ENCODE measurements at places on chromosomes 12 and 14. TPM values are rescaled to one million over a fixed set of nuclear protein-coding genes. Genes with fewer than 3 reads are reported as not detected.

Gene DAO
- total RNA-seq: not detected

GRCh38 chr14:54818201-54819133 is 84.2 kb downstream of the GCH1 start:
- peak; percentile 86 for DNase-seq

DNA sequence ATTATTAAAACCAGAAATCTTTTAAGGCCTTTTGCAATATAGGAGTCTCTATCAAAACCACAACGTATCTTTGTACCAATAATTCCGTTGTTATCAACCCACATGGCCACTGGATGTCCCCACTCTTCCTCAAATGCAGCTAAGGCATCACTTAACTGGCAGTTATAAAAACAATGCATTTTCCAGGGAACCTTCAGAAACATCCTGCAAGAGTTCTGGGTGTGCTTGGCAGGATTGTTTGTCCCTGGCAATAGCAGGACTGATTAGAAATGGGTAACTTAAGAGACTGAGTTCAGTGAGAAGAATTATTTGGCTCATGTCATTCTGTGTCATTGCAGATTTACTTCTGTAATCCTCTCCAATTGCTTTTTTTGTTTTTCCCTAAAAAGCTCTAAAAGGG is 112.0 kb downstream of the SLC15A5 start:
- DNase-seq: no peak

GRCh38 chr12:59314209-59314608 is 281.6 kb upstream of the SLC16A7 start:
- DNase-seq: no peak

Measured in osteoblast (primary cell).